CD4-positive, alpha-beta T cell treated with Interleukin-4 for 4 hours (primary cell): ENCODE measurements at places on chromosomes 7 and 10.

DNA sequence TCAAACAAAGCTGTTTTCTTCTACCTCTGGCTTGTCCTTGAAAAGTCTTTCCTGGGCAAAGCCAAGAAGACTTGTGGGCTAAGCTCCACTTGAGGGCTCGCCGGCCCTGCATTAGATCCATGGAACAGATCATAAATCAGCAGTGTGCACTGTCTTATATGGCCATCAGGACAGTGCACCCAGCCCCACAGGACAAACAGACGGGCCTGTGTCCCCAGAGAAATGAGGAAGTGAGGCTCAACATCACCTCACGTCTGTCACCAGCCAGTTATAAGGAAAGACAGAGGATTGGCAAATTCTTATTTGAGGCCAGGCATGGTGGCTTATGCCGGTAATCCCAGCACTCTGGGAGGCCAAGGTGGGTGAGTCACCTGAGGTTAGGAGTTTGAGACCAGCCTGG lies 12.3 kb upstream of the IFT22 start:
- no peak for DNase-seq

GRCh38 chr7:141158561-141158960 lies 84.7 kb downstream of the TMEM178B start:
- no peak for DNase-seq

DNA sequence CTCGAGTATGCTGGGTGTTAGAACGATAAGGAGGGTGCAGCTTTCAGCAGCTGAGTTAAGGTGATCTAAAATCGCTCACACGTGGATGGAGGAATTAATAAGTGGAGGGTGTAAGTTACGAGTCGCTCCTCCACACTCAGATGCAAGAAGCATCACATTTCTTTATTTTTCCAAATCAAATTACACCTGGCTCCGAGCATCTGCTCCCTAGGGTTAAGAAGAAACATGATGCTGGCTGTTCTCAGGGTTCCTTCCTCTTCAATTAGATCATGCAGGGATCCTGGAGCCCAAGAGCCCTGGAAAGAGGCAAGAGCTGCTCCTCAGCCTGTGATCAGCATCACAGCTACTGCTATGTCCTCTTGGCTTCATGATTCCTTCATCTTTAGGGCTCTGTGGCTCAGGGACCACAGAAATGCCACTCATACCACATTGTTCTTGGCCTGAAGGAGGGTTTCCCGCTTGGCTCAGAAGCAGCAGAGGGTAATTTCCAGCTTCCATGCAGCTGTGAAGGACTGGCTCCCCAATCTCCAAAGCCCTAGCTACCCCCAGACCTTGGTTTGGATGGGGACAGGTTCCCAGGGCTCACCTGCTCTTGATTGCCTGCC lies 235.9 kb upstream of the ZNF32 start:
- DNase-seq: no peak

GRCh38 chr7:142567201-142568075 lies 181.8 kb upstream of the PRSS1 start:
- DNase-seq: no peak

GRCh38 chr10:87085537-87085936 lies 9.1 kb downstream of the GLUD1 start:
- no peak for DNase-seq

GRCh38 chr10:98058295-98058694 lies 27.9 kb upstream of the CRTAC1 start:
- no peak for DNase-seq

- no peak for DNase-seq
Observed at GRCh38 chr10:11602919-11603523, 8.4 kb downstream of the USP6NL start.

DNA sequence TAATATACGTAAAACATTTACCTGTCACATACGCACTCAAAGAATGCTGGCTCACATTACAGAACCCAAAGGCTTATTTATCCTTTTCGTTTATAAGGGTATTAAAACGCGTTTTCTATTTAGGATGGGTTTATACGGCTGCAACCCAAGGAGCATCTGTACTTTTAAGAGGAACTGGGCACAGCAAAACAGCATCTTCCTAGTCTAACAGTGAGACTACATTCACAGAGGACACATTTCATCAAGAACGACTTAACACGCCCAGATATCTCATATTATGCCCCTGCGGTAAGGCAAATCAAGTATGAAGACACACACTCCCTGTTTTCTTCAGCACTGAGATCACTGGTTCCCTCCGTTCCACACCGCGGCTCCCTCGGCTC lies 533 bp upstream of the DMTF1 start:
- no peak for DNase-seq

DNA sequence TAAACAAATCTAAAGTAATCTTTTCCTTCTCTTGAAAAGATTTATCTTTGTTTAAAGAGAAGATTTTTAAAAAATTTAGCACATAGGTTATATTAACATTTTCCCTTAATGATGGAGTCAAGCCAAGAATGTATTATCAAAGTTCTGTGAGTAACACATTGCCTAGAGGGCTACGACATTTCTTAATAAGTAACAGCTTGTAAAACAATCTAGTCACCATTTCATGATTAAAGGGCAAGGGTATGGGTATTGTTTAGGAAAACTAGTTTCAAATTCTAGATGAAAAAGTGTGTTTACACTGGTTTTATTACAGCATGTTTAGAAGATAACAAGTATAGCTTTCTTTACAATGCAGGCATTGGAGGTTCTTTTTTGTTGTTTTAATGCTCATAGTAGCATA lies 28.6 kb upstream of the LAMB4 start:
- DNase-seq: no peak

GRCh38 chr7:84204655-84205054 lies 10.1 kb upstream of the SEMA3A start:
- DNase-seq: no peak

- DNase-seq: no peak
Observed at GRCh38 chr7:137715533-137715932, 131.2 kb downstream of the DGKI start.

GRCh38 chr10:130928306-130928705 lies 383.2 kb downstream of the TCERG1L start:
- DNase-seq: no peak

- DNase-seq: peak; percentile 88
Observed at GRCh38 chr10:103470761-103471653, 8.0 kb downstream of the CALHM3 start.

DNA sequence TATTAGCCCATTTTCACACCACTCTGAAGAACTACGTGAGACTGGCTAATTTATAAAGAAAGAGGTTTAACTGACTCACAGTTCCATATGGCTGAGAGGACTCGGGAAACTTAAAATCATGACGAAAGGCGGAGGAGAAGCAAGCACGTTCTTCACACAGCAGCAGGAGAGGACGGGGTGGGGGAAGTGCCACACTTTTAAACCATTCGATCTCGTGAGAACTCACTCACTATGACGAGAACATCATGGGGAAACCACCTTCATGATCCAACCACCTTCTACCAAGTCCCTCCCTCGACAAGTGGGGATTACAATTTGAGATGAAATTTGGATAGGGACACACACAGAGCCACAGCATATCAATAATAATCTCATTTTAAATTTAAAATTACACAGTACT lies 80.2 kb downstream of the VWDE start:
- DNase-seq: no peak

GRCh38 chr7:132639983-132640382 lies 63.7 kb upstream of the PLXNA4 start:
- no peak for DNase-seq

DNA sequence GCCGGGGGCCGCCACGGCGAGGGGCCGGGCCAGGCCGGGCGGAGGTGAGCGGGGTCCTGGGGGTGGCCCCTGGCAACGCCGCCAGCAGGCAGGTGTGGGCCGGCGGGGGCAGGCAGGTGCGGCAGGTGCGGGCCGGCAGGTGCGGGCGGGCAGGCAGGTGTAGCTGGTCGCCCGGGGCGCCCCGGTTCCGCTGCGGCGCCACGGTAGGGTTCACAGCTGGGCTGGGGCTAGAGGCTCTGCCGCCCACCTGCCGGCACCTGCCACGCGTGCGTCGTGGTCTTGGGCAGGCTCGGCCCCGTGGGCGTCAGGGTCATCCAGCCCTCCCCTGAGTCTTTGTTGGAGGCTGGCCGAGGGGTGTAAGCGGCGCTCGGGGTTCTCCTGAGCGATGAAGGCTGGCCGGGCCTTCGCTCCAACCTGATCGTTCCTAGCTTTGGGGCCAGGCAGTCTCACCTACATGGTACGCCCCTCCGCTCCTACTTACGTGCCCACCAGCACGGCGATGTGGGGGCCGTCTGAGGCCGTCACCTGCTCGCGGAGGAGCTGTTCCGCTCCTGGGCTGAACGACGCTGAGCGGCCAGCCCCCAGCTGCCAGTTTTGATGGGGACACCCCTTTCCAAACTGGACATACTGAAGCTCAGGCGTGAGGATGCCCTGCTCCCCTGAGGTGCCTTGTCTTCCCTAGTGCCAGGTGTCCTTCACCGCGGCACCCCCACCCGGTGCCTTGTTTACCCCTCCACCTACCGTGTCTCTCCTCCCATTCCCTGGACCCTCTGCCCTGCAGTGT lies 493 bp downstream of the ZMIZ2 start:
- no peak for DNase-seq

- no peak for DNase-seq
Observed at GRCh38 chr10:20963056-20963455, 65.9 kb upstream of the NEBL start.

- no peak for DNase-seq
Observed at GRCh38 chr10:120897343-120897742, 46.2 kb downstream of the WDR11 start.

GRCh38 chr7:36208997-36209813 lies 56.2 kb downstream of the EEPD1 start:
- DNase-seq: peak; percentile 78

GRCh38 chr10:35758076-35758475 lies 116.0 kb upstream of the FZD8 start:
- no peak for DNase-seq

- DNase-seq: no peak
Observed at GRCh38 chr7:101633511-101633910, 4.4 kb upstream of the MYL10 start.

DNA sequence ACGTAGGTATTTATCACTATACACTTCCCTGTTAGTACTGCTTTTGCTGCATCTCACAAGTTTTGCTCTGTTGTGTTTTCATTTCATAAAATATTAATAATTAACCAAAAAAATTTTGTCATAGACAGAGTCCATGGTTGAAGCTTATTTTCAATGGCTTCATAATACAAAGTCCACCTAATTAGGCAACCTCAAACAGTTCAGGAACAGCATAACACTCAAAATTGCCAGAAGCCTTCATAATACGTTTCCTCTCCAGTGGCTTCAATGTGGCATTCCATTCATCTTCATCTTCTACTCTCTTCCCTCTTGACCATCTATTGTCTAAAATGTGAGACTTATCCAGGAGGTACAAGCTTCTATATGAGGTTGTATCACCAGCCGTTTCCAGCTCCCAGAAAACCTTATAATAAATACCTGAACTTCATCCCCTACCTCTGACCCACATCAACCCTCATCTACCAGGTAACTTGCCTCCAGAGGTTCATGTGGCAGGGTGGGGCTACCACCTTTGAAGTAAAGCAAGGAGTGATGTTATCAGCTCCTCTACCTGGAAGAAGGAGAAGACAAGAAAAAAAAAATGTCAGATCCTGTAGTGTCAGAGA lies 337.3 kb downstream of the MALRD1 start:
- no peak for DNase-seq

DNA sequence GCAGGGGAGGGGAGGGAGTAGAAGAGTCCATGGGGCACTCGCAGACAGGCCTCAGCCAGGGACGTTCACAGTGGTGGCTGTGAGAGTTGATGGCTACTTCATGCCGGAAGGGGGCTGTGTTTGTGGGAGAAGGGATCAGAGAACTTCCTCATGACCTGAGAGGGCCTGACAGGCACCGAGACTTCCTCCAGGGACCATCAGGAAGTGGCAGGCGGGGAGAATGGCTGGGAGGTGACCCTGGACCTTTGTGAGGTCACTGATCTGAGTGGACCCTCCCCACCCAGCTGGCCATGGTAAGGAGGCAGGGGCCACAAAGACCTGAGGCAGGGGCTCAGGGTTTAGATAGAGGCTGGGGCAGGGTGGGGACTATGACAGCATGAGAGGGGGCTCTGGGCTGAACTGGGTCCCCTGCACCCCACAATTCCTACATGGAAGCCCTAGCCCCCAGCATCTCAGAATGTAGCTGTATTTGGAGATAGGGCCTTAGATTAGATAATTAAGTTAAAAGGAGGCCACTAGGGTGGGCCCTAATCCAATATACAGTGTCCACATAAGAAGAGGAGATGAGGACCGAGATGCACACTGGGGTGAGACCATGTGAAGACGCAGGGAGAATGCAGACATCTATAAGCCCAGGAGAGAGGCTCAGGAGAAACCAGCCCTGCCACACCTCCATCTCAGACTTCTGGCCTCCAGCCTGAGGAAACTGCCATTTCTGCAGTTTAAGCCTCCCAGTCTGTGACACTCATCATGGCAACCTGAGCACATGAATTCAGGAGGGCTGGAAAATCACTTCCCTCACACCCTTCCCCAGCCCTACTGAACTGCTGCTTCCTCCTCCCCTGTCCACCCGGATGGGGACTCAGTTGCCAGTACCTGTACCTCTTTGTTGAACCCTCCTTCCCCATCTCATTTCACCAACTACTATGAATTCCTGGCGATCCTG lies 273.9 kb upstream of the ZNF32 start:
- DNase-seq: no peak

DNA sequence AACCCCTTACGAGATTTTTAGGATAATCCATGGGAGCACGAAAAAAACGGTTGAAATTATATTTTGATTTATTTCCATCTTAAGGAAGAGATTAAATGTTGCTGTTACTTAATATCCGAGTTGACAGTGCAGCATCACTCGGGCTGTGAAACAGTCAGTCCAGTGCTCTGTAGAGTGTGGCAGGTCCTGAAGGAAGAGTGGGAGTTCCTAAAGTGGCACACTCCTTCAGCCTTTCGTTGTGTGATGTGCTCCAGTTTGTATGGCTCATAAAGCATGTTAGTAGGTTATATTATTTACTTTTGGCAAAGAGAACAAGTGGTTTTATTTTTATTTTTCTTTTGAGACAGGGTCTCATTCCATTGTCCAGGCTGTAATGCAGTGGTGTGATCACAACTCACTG lies 358.3 kb downstream of the AUTS2 start:
- no peak for DNase-seq

- DNase-seq: no peak
Observed at GRCh38 chr7:50292165-50292757, 12.3 kb upstream of the IKZF1 start.

GRCh38 chr7:157713591-157713990 lies 376.8 kb downstream of the DNAJB6 start:
- DNase-seq: no peak

DNA sequence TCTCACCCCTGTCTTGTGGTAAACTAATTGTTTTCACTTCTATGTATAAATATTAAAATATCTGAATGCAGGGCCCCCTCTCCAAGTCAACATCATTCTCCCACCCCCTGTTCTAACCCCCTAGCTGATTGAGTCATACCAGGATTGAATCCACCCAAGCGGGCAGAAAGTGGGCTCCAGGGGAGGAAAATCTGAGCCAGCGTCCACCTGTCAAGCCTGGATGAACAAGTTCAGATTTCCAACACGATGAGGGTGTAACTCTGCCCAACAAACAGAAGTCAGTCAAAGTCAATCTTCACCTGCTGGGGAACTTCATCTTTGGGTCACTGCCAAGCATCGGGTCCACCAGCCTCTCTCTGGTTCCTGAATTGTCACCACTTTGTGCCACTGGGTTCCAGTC lies 162.9 kb upstream of the CELF2 start:
- DNase-seq: no peak
